ENCODE measurements at places on chromosomes 12 and 14.

- no peak for DNase-seq
These were observed 91.4 kb upstream of the ALX1 start for GRCh38 chr12:85188619-85189018.

DNA sequence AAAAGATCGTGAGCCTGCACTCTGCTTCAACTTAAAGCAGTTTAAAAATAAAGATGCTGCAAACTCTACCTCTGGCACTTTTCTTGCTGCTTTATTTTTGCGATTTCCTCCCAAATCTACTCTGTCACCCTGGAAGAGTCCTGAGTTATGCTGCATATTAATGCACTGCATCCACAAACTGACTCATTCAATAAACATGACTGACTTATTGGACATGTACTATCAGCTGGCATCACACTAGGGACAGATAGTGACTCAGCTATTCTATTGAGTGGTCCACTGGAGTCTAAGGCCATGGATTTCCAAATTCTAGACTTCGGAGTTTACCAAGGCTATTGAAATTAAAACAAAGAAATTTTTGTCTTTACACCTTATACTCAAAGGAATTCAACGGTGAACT lies 90.7 kb upstream of the PTPRR start:
- DNase-seq = no peak

DNA sequence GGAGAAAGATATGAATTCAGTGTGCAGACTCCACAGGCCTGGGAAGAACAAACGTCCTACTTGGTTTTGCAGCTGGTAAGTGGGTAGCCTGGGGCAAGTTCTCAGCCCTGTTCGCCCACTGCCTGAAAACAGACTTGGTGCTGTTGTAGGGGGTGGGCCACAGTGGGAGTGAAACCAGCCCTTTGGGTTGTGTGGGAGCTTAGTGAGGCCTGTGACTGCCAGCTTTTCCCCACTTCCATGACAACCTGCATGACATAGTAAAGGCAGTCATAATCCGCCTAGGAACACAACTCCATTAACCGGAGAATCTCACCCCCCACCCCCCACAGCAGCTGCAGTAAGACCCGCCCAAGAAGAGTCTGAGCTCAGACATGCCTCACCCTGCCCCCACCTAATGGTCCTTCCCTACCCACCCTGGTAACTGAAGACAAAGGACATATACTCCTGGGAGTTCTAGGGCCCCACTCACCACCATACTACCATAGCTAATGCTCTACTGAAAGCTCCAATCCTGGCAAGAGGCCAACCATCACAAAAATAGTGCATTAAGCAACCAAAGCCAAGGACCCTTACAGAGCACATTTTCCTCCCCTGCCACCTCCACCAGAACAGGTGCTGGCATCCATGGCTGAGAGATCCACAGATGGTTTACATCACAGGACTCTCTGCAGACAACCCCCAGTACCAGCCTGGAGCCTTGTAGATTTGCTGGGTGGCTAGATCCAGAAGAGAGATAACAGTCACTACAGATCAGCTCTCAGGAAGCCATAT lies 39.8 kb upstream of the LMNTD1 start:
- DNase-seq = no peak

DNA sequence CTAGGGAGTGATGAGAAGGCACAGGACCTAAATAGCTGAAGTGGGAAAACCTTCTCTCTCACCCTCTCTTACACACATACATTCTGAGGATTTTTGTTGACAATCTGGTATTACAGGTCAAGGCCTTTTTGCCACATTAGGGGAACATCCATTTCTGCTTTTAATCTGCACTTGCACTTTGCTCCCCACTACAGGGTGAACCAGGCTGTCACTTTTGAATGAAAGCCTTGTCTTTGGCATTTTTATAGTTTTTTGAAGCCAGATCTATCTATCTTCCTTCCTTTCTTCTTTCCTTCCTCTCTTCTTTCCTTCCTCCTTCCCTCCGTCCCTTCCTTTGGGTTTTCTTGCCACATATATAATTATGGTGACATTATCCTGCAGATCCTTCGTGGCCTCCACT lies 165.9 kb upstream of the OTX2 start:
- DNase-seq = no peak

GRCh38 chr12:104520242-104520900 lies 63.6 kb downstream of the CHST11 start:
- no peak for DNase-seq

- DNase-seq = no peak
These were observed 16.1 kb upstream of the KRT80 start for GRCh38 chr12:52207895-52208294.

DNA sequence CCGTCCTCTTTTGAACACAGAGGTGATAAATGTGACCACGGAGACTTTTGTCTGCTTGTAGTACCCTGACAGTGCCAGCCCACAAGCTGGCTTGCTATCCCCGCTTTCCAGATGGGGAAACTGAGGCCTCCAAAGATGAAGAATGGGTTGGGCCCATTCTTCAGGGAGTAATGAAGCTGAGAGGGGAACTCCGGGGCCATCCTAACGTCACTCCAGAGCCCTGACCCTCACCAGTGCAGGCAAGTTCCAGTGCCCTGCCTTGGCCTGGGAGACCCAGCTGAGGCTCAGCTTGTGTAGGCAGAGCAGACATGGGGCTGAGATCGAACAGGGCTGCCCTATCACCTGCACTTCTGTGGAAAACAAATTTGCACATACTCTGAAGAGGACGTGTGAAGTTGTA lies 277.1 kb downstream of the DPF3 start:
- DNase-seq = no peak

DNA sequence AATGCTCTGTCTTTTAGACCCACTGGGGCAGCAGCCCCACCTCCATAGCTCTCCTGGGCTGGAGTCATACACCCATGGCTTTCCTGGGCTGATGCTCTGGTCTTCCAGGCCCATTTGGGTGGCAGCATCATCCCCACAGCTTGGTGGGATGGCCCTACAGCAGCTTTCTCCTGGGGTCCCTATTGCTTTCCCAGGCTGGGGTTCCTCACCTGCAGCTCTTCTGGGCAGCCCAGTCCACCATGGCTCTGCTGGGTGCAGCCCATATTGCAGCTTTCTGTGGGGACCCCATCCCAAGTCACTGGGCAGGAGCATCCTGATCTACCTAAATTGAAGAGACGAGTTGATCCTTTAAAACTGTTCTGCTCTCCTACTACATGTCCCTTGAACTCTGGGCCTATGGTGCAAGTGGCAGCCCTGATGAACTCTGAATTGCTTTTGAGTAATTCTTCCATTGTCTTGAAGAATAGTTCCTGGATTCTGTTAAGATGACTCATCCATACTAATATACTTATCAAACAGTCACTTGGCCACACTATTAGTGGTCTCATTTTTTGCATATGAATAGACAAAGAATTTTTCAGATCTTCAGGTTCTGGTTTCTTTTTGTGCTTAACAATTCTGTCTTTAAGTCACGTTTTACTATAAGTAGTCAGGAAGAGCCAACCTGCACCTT lies 390.1 kb downstream of the DPF3 start:
- DNase-seq = no peak

GRCh38 chr12:91763654-91764370 lies 381.8 kb downstream of the BTG1 start:
- no peak for DNase-seq

GRCh38 chr14:44846232-44846824 lies 115.4 kb downstream of the KLHL28 start:
- peak; percentile 17 for DNase-seq
